ENCODE measurements at places on chromosomes 3 and 15.

GRCh38 chr3:39208463-39209055 lies 16.2 kb upstream of the XIRP1 start:
- peak; percentile 26 for DNase-seq

- no peak for DNase-seq
Measured at GRCh38 chr15:50613600-50613999, 67.1 kb upstream of the USP50 start.

GRCh38 chr3:159169828-159170227 lies 368.0 kb downstream of the MFSD1 start:
- DNase-seq: no peak

- no peak for DNase-seq
Measured at GRCh38 chr15:79620112-79620857, 188.1 kb downstream of the MINAR1 start.

DNA sequence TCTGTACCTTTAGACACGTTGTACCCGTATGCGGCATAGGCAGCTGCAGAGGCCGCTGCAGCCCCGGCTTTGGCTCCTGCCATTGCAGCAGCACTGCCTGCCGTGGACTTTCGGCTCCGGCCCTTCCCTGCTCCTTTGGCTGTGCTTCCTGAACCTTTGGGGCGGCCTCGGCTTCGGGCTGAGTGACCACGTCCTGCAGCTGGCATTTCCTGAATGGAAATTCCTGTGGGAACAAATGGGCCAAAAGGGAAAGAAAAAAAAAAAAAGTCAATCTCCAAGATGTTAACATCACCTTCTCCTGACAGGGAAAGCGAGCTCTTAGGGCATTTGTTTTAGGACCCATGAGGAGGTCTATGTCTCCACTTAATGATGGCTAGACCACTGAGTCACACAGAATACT lies 29.6 kb downstream of the CHAC1 start:
- DNase-seq: no peak

DNA sequence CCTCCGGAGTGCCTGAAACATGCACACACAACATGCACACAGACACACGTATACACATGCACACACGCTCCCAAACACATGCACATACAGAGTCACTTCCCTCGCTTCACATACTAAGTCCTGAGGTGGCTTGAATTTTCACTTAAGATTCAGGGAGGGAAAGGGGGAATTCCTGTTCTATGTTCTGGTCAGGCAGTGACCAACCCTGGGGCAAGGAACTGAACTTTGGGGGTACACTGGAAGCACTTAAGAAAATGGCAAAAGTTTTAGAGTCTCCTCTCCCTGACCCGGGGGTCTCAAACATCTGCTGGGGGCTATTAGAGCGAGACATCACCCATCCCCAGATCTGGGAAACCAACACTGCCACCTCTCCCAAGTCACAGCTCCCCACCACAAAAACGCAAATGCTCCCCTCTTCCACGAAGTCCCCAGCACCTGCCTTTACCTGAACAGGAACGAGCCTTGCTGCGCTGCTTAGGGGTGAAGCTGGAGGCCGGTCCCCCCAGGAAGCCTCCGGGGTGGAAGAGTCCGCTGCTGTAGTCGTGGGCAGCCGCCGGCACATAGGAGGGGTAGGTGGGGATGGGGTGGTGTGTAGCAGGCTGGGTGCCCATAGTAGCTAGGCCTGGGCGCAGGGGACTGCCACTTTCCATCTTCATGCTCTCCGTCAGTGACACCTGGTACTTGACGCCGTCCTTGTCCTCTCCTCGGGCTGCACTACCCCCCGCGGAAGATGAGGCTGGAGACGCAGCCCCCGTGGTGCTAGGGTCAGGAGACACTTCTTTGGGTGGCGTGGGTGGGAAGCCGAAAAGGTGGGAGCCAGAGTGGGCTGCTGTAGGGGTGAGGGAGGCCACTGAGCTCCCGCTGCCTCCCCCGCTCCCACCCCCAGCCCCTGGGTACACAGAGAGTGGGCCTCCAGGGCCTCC lies 7.5 kb downstream of the GATA2 start:
- no peak for DNase-seq

DNA sequence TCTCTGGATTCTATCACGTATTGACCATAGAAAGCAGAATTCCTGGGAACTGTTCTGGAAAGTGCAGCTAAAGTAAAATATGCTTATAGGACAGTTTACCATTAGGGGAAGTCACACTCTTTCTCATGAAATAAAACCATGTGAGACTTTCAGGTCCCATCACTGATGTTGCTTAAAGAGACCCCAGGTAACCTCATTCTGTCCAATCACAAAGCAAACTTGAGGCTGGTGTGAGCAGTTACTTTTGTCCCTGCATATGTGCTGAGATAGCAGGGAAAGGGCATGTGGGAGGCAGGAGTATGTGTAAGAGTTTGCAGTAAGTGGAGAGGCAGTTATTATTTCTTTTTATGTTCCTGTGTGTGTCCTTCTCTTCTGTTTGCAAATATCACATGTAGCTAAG lies 16.1 kb downstream of the GPR87 start:
- DNase-seq: no peak

GRCh38 chr3:169701457-169701856 lies 37.9 kb upstream of the MECOM start:
- DNase-seq: no peak

Data from activated gamma-delta T cell treated with Interleukin-2 at 50 U/mL for 16 hours (primary cell).